Breast epithelium (tissue), 4 donors: ENCODE measurements at places on chromosomes 5 and 9. TPM values are rescaled to one million over a fixed set of nuclear protein-coding genes. Genes with fewer than 3 reads are reported as not detected.
A peak's percentile ranks its signal among the peaks of the same experiment; 100 is the strongest.

GRCh38 chr5:112551419-112552032, 132.4 kb upstream of the EPB41L4A start:
- H3K4me3 ChIP-seq: no peak overlapping the region
- no peaks in the 10 kb centered on the region for H3K4me1 ChIP-seq
- DNase-seq: peak; percentile 26
- H3K27ac ChIP-seq: no peak overlapping the region
- no peaks in the 10 kb centered on the region for H3K36me3 ChIP-seq

GRCh38 chr9:105385381-105385985, 62.4 kb upstream of the FSD1L start:
- H3K4me3 ChIP-seq: peak overlapping the region; percentile 7
- no peak for DNase-seq
- no peaks in the 10 kb centered on the region for H3K27me3 ChIP-seq
- H3K36me3 ChIP-seq: no peaks in the 10 kb centered on the region

LEAP2 gene
- total RNA-seq: 2.9 TPM

BARHL1 gene
- total RNA-seq: not detected

GRCh38 chr9:88664773-88665172, 129.8 kb downstream of the NXNL2 start:
- no peaks in the 10 kb centered on the region for H3K36me3 ChIP-seq
- no peaks in the 10 kb centered on the region for H3K4me1 ChIP-seq
- no peaks in the 10 kb centered on the region for H3K27me3 ChIP-seq
- no peak overlapping the region for H3K27ac ChIP-seq
- H3K4me3 ChIP-seq: no peak overlapping the region

SPINK5 gene
- total RNA-seq: 0.16 TPM

SAXO1 gene
- total RNA-seq: 0.16 TPM

BAAT gene
- 0.16 TPM for total RNA-seq

PCDHA13 gene
- 3.5 TPM for total RNA-seq

GRCh38 chr9:78212868-78213267, 23.0 kb upstream of the CEP78 start:
- H3K27me3 ChIP-seq: no peaks in the 10 kb centered on the region

ZFP2 gene
- 2.6 TPM for total RNA-seq

- no peak for DNase-seq
- H3K36me3 ChIP-seq: no peaks in the 10 kb centered on the region
- no peaks in the 10 kb centered on the region for H3K4me1 ChIP-seq
These were observed 7.8 kb upstream of the GPX8 start for GRCh38 chr5:55151923-55152842.

FBP2 gene
- not detected for total RNA-seq

HTR1A gene
- total RNA-seq: not detected

CDH6 gene
- total RNA-seq: 3.9 TPM

PCDH1 gene
- 72.7 TPM for total RNA-seq

DNA sequence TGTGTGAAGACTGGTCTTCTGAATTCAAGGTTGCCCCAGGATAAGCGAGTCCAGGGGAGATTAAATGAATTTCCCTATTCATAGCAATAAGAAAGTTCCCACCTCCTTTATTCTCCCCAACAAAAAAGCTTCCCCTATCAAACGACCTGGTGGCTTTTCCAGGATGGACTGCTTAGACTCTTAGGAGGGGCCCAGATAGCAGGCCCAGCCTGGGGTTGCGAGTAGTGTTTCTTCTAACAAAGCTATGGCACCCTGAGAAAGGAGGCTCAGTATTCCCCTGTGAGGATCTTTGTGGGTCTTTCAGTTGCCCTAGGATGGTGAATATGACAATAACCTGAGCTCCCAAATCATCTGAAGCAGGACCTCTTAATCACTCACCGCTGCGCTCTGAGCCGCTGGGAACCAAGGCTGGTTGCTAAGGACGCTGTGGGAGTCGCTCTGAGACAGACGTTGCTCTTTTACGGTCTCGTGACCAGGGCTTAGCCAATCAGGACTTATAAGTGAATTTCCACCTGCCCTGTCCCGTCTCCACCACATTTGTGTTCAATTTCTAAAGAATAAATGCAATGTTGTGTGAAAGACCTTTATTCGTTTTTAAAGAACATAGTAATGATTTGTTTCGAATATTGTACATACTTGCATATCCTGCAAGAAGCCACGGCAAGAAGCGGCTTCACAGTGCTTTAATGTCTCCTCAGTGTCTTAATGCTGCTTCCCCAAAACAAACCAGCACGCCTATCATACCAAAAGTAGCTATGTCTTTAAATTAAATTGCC, at the start of gene TMEM232:
TMEM232 (minus strand) TSS at position 423 of the 776 bp plus-strand sequence. CDS start 59,319 bp downstream, outside the sequence.
- H3K27me3 ChIP-seq: no peaks in the 10 kb centered on the region
- H3K27ac ChIP-seq: no peak within 1 kb of the TSS
- no peaks in the 10 kb centered on the region for H3K36me3 ChIP-seq
- DNase-seq: peak; percentile 56
- H3K4me3 ChIP-seq: peak within 1 kb of the TSS; percentile 34

GRCh38 chr5:60248901-60249300, 355.4 kb upstream of the PDE4D start:
- no peak overlapping the region for H3K4me3 ChIP-seq
- H3K27me3 ChIP-seq: no peaks in the 10 kb centered on the region
- H3K36me3 ChIP-seq: no peaks in the 10 kb centered on the region
- DNase-seq: no peak

DNA sequence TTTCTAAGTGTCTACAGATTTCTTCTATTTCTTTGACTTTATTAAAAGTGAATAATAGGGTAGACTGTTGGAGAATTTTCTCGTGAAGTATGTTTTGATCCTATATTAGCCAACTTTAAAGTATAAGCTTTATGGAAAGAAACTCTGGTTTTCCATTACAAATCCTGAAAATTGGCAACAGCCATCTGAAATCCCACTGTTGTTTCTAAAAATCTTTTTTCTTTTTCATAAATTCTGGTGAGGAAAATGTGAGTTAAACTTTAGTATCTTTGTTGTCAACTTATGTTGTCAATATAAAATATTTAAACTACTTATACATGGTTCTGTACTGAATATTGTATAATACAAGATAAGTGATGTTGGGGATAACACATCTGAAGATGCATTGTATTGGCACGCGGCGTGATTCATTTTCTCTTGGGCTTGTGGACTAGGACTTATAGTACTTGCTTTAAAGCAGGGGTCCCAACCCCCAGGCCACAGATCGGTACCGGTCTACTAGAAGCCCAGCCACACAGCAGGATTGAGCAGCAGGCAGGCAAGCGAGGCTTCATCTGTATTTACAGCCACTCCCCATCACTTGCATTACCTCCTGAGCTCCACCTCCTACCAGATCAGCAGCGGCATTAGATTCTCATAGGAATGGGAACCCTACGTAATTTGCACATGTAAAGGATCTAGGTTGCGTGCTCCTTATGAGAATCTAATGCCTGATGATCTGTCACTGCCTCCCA, 12.7 kb downstream of the MAMDC2 start:
- H3K27ac ChIP-seq: no peak overlapping the region
- no peaks in the 10 kb centered on the region for H3K4me1 ChIP-seq
- H3K36me3 ChIP-seq: no peaks in the 10 kb centered on the region
- DNase-seq: no peak
- no peak overlapping the region for H3K4me3 ChIP-seq
